ENCODE measurements at places on chromosomes 1 and 21.
A peak's percentile ranks its signal among the peaks of the same experiment; 100 is the strongest.

- no peak for DNase-seq
These were observed 234.9 kb downstream of the TNR start for GRCh38 chr1:175508320-175509110.

DNA sequence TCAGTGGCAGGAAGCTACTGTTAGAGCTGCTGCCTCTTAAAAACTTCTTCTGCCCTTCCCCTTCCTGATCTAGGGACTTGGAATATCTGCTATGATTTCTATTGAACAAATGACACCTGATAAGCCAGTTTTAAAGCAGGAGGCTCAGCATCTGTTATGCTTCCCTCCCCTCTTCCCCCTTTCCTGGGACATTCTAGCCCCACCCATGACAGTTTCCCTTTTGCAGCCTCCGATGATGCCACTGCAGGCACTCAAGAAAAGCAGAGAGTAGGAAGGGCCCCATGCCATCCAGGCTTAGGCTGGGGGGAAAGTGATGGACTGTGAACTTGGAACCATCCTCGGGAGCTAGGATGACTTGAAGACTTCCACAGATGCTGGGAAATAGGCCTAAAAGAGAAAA is 15.1 kb upstream of the EPB41 start:
- peak; percentile 36 for DNase-seq

- DNase-seq = no peak
These were observed 90.9 kb downstream of the MAN1C1 start for GRCh38 chr1:25707280-25708016.

DNA sequence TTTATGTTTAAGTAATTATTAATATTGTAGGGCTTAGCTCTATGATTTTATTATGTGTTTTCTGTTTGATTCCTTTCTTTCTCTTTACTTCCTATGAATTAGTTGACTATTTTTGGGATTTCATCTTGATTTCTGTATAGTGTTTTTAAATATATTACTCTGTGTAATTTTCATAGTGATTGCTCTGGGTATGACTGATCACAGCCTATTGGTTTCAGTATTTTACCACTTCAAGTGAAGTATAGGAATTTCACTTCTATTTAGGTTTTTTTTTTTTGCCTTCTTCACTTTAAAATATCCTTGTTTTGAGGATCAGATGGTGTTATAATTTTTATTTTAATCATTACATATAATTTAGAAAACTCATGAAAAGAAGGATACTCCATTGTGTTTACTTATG is 94.8 kb downstream of the CRB1 start:
- DNase-seq = no peak

DNA sequence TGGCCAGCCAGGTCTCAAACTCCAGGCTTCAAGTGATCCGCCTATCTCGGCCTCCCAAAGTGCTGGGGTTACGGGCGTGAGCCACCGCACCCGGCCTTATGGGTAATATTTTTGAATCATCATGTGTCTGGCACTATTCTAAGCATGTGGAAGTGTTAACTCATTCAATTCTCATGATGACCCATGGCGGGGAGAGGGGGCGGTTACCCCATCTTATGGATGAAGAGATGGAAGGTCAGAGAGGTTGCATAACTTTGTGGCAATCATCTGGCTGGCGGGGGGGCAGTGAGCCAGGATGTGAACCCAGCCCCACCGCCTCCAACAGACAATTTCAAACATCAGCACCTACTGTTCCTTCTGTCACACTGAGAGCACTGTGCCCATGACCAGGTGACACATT is 11.5 kb upstream of the TAS1R2 start:
- DNase-seq = peak; percentile 3

DNA sequence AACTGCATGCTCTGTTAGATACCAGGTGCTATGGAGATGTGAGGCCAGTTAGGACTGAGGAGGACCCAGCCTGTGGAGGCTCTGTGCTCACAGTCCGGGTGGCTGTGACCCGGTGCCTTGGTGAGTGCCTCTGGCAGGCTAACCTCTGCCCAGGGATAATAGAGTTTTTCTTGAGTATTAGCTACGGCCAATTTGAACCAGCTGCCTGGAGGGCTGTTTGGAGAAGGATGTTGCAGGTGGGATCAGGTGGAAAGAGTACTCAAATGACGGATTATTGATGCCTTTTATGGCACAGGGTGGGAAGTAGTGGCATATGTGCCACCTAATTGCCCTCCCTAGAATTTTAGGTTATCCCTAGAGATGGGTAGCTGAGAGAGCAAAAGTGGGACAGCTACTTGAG is 182.7 kb downstream of the GRIK3 start:
- DNase-seq = no peak

- DNase-seq = no peak
These were observed 53.3 kb upstream of the ZC3H11B start for GRCh38 chr1:219666242-219666641.

DNA sequence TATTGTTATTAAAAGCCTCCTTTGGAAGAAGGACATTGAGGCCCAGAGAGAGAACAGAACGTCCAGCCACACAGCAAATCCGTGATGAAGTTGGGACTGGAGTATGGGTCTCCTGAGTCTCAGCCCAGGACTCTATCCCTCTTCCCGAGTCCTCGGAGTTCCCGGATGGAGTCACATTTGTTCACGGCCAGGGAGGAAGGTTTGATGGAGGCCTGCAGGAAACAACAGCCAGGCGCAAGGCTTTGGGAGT is 357 bp upstream of the TXLNA start:
- DNase-seq = no peak

- no peak for DNase-seq
These were observed 291.1 kb downstream of the PCP4 start for GRCh38 chr21:40158366-40158765.

DNA sequence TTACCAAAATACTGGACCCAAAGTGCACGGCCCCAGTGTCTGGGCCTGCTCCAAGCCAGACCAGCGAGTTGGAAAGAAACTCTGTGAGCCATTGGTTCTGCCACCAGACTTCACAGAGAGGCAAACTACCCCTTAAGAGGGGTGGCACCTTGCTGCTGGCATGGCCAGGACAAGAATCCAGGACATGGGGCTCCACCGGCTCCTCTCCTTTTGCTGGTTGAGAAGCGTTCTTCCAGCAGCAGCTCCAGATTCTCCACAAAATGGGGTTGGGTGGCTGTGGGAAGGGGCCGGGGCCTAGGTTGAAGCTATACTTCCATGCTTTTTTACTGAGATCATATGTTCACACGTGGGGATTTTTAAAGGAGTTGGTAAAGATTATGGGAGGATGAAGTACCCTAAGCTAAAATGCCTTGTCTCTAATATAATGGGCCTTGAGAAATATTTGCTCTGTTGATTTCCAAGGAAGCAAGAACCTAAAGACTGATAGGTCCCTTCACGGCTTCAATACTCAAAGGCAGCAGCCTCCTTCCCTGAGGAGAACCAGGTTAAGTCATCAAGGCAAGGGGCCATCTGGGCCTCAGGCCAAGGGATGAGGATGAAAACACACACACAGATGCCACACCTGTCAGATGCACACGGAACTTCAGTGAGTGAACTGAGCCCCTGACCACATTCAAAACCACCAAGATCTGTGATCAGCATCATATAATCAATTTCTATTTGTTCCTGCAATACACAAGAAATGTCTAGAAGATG is 3.1 kb downstream of the C1orf198 start:
- DNase-seq = no peak

- DNase-seq = no peak
These were observed 23.8 kb upstream of the SAMSN1 start for GRCh38 chr21:14569868-14570267.

GRCh38 chr1:238608144-238608543 is 717.4 kb upstream of the ZP4 start:
- no peak for DNase-seq

GRCh38 chr1:193438312-193438711 is 251.9 kb upstream of the B3GALT2 start:
- DNase-seq = no peak

- DNase-seq = peak; percentile 61
These were observed 105.9 kb upstream of the SLC45A1 start for GRCh38 chr1:8211883-8212579.

DNA sequence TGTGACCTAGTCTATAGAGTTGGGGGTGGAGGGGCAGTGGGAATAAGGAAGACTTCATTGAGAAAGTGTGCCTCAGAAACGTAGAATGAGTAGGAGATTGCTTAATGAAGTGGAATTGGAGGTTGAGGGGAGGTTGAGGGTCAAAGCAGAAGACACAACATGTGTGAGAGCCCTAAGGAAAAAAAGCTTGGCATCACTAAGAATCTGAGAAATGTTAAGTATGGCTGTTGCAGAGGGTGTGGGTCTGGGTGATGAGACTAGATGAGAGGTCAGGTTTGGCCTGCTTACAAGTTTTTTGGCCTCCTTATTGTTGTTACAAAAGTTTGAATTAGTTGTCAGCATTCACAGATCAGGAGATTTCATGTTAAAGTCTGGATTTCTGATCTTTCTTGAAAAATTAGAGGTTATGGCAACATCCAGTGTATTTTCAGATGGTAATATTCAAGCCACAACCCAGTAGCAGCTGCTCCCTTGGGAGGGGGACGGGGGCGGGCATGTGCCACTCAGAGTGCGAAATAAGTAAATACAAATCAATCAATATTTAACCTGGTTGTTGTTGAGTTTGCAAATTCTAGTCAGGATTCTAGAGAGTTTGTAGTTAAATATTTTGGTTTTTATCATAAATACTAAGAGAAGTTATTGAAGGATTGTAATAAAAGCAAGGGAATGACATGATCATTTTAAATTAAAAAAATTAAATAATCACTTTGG is 4.3 kb downstream of the MAN1A2 start:
- no peak for DNase-seq

DNA sequence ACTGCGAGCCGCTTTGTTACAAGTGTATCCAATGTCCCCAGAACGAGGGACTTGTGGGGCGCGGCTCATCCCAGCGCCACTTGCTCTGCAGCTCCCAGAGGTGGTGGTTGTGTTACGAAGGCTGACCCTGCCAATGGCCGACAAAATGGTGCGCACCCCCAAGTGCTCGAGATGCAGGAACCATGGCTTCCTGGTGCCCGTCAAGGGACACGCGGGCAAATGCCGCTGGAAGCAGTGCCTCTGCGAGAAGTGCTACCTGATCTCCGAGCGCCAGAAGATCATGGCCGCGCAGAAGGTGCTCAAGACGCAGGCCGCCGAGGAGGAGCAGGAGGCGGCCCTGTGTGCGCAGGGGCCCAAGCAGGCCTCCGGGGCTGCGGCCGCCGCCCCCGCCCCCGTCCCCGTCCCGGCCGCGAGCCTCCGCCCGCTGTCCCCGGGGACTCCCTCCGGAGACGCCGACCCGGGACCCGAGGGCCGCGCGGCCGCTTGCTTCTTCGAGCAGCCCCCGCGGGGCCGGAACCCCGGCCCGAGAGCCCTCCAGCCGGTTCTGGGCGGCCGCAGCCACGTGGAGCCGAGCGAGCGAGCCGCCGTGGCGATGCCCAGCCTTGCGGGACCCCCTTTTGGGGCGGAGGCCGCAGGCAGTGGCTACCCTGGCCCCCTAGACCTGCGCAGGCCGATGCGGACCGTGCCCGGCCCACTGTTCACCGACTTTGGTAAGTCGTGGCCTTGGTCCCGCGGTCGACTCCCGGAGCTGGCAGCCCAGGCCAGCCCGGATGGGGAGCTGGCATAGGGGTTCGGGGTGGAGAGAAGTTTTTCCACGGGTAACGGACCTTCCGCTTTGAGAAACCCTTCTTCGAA is at the start of gene DMRTB1:
Gene DMRTB1 (plus strand): TSS at position 79 of the 855 bp plus-strand sequence. CDS start 55 bp downstream, at position 134.
- no peak for DNase-seq

GRCh38 chr1:101081496-101082488 is 56.2 kb upstream of the DPH5 start:
- no peak for DNase-seq

DNA sequence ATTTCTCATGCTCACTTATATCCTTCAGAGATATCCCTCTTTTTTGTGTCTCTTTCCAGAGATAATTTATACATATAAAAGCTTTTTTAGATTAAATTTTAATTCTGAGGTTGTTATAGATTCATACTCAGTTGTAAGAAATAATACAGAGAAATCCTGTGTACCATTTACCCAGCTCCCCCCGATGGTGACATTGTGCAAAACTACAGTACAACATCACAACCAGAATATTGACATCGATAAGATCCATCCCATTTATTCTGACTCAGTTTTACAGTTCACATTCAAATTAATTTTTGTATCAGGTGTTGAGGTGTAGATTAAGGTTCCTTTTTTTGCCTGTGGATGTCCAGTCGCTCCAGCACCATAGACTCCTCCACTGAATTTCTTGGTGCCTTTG is 14.3 kb downstream of the DMRTB1 start:
- no peak for DNase-seq

DNA sequence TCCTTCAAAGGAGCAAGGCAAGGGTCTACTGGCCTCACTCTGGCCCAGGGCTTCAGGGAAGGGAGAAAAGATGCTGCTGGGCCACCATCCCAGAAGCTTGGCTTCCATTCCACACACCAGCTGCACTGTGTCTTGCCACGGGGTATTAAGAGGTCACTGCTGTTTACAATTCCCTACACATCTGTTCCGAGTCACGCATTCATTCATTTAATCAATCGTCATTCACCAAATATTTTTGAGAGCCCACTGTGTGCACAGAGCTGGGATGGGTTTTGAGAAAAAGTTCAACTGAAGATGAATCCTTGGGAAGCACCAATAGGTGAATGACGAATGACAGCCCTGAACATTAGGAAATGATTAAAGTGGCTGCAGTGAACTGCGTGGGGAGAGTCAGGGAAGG is 101.7 kb downstream of the NAV1 start:
- DNase-seq = no peak

DNA sequence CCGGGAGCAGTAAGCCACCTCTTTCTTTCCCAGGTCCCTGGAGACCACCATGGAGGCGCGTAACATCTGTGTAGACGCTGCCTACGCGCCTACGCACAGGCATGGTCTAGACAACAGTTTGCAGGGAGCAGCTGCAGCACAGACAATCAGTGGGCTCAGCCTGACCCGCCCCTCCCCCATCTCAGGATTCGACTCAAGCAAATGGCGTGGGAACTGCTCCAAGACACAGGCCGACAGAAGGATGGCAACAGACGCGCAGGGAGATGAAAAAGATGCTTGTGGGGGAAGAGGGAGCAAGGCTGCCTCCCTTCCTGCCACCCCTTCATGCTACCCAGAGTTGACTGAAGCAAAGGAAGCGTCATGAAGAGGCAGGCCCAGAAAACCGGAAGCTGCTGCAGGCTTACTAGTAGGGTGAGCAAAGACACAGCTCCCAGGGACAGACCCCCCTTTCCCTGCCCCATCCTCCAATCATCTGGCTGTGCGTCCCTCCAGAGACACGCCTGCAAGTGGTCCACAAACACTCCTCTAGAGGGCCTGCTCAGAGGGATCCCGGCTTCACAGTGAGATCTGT is 19.5 kb downstream of the STK40 start:
- peak; percentile 62 for DNase-seq

- no peak for DNase-seq
These were observed 31.9 kb downstream of the ITSN1 start for GRCh38 chr21:33674226-33674625.

All from inflammatory macrophage treated with lipopolysaccharide for 1 hour (primary cell).